ENCODE measurements at places on chromosomes 1 and 21.

DNA sequence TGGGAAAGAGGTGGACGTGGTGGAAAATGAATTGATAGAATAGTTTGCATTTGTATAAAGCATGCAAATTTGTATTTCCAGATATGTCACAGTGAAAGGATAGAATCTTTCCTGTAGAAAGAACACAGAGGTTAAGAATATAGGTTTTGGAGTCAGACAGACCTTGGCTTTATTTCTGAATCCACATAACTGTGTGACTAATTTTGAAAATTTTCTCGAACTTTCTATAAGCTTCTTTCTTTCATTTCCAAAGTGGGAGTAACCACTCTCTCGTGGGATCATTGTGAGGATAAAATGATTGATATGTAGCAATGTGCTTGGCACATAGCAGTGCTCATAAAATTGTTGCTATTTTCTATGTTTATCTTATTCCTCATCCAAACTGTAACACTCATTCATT lies 108.8 kb downstream of the DISC1 start:
- no peak for DNase-seq

- DNase-seq, result no peak
Observed at GRCh38 chr1:167467126-167467710, 51.1 kb downstream of the CD247 start.

GRCh38 chr1:21349693-21350092 lies 59.4 kb upstream of the ECE1 start:
- no peak for DNase-seq

DNA sequence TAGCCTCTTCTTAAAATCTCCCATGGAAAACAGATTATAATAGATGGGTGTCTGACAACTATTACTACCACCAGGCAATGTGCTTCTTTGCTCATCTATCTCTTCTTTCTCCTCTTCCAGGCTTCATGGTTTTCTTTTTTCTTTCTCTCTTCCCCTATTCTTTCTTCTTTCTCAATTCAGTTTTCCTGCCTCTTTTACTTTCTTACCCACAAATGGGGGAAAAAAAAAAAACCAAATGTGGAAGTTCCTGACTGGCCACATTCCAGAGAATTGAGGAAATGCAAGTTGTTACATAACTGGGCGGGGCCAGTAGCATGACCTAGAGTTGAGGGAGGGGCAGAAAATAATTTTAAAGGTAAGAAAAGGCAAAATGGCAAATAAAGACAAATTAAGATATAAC lies 10.9 kb upstream of the SMG7 start:
- DNase-seq, result no peak

GRCh38 chr1:232748910-232749368 lies 56.3 kb upstream of the MAP10 start:
- DNase-seq, result no peak

DNA sequence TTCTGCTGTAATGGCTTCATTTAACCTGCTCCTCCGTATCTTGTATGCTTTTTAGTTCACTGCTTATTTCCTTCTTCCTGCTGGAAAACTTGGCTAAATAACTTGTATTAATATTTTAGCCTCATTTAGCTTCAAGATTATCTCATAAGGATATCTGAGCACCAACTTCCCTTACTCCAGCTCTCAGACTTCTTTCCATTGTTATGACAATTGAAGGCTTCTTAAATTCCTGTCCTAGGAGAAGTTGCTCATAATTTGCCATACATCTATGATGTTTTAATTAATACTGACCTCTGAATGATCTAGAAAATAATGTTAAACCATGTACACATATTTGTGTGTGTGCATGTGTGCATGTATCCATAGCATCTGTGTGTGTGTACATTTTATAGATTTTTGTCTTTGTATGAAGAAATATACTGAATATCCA lies 1524.4 kb upstream of the TPTE start:
- no peak for DNase-seq

GRCh38 chr1:94716965-94717364 lies 103.2 kb upstream of the SLC44A3 start:
- no peak for DNase-seq

DNA sequence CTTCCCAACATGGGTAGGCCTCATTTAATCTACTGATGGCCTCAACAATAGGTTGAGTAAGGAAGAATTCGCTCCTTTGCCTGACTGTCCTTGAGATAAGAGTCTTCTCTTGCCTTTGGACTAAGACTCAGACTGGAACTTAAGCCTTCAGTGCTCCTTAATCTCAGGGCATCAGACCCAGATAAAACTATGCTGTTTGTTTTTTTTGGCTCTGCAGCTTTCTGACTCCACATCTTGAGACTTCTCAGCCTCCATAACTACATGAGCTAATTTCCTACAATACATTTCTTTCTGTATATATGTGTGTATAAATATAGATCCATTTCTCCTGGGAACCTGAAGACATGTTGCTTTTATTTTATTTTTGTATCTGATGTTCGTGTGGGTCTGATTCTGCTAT lies 1470.7 kb upstream of the PRMT6 start:
- no peak for DNase-seq

GRCh38 chr1:175225805-175226129 lies 33.2 kb upstream of the KIAA0040 start:
- DNase-seq, result no peak

DNA sequence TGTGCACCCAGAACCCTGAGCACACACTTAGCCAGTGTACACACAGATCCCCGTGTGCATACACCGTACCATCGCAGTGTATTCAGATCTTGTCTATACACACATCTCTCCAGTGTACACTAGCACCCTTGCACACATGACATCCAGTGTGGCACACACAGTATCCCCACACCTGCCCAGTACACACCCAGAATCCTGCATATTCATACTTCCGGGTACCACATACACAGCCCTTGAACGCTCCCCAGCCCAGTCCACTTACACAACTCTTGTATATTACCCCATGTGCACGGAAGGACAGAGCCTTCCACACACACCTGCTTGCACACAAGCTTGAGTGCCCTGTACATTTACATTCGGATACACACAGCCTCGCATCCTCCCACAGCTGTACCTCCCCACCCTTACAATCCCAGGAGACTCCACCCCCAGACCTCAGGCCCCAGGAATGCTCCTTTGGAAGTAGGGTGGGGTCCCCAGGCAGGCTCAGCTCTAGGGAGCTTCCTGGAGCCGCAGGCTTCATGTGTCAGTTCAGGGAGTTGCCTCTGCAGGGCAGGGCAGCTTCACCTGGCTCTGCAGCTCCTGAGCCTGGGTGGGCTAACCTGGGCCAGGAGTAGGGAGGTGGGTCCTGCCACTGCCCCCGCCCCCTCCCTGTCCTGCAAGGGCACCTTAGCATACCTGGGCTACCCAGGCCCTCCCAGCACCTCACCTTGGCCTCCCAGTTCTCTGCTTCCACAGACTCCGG lies 46.2 kb downstream of the AHDC1 start:
- no peak for DNase-seq

DNA sequence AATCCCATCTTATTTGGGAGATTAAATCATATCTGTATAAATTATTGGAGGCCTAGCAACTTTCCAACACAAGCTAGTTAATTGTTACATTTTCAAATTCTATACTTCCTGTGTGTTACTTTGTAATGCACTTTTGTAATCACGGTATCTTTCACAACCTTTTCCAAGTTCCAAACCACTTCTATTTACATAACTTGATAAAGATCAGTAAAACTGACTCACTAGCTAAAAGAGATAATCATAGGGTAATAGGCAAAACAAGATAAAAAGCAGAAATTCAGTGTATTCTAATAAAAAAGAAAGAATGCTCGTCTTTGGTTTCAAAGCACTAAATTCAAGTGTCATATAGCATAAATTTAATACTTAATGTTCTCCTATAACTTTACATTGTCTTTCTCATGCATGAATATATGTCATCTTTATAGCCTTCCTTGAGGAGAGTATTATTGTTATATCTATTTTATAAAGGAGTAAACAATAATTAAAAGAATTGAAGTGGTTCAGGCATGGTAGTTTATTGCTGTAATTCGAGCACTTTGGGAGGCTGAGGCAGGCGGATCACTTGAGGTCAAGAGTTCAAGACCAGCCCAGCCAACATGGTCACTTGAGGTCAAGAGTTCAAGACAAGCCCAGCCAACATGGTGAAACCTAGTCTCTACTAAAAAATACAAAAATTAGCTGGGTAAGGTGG lies 66.4 kb downstream of the RGS13 start:
- no peak for DNase-seq

DNA sequence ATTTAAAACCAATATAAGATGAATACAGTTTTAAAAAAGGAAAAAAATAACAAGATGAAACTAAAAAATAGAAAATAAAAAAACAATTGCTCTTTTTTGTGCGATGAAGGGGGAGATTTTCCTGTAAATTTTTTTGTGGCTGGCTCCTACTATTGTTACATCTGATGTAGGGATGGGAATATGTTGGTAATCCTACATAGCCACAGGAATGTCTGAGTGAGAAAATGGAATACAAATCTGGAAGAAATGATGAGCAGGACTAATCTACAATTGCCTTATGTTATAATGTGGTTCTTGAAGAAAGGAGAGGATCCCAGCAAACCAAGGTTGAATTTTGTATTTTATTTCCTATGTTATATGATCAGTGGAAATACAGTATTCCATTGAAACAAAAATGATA lies 40.9 kb downstream of the ATP6V1G3 start:
- DNase-seq, result no peak
